ENCODE measurements at places on chromosomes 7 and 10.

DNA sequence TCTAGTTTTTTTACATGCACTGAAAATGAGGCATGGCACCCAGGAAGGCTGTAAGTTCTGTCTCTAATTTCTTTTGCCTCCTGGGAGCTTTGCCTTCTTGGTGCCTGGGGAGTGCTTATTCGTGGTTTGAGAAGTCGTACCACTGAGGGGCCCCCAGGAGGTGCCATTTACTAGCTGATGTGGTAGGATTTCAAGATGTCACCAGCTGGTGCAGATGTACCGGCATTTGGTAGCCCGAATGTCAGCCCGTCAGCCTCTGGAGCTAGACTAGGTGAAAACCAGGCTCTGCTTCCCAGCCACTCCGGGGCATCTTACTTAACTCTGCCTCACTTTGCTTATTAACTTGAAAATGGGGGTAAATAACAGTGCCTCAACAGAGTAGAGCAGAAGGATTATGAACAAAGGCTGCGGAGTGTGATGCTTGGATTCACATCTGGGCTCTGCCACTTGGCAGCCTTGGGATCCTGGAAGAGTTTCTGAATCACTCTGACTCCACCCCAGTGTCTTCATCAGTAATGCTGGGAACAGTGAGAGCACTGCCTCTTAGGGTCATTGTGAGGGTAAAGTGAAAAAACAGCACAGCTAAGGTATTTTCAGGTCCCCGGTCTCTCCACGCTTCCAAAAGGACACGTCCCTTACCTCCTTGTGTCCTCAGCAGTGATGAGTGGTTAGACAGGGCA is 31.4 kb upstream of the BTBD16 start:
- no peak for DNase-seq

DNA sequence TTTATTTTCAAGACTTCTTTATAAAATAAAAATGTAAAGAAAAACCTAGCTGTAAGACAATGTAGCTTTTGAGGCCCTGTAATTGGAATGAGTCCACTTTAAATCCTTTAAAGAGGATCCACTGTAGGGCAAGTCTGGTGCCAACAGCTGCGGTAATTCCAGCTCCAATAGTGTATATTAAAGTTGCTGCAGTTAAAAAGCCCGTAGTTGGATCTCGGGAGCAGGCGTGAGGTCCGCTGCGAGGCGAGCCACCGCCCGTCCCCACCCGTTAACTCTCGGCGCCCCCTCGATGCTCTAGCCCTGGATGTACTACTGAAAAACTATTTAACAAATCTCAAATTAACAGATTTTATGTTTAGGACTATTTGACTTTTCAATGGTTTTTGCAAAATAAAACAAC is 414.7 kb upstream of the SEMA3C start:
- DNase-seq, result no peak

DNA sequence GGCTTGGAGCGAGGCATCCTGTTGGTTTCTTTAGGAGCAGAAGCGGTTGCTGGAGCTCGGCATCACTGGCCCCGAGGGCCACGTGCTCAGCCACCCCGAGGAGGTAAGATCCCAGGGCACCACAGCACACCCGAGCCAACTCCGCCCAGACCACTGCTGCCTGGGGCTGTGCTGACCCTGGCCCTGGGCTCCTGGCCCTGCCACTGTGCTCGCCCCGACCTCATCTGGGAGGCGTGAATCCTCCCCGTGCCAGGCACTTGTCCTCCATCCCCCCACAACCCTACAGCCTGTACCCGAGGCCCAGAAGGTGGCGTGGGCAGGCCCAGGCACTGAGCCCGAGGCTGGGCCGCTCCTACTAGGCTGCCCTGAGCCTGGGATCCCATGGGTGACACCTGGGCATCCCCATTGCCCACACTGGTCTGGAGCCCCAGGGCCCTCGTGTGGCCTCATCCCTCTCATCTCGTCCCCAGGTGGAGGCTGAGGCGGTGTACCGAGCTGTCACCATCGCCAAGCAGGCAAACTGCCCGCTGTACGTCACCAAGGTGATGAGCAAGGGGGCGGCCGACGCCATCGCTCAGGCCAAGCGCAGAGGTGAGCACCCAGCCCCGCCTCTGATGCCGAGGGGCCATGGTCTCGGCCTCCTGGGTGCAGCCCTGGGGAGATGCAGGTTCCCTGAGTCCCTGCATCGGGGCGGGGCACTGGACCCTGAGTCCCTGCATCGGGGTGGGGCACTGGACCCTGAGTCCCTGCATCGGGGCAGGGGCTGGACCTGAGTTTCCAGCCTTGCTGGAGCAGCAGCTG is 11.8 kb downstream of the DPYSL4 start:
- no peak for DNase-seq

DNA sequence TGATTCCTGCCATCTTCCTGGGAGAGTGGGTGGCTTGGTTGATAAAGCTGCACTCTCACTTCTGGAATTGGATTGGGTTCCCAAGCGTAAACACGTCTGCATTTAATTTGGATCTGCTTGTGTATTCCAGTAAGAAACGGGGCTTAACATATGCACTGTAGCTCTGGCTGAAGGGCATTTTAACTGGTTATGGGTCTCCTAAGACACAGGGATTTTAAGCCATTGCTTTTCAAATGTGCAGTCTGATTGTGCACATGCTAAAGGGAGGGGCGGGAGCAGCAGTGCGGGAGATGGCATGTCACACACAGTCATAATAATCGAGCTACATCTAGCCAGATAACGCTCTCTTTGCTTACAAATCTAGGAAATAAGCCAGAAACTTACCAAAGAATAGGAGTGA is 247.3 kb upstream of the LYZL1 start:
- DNase-seq, result no peak

DNA sequence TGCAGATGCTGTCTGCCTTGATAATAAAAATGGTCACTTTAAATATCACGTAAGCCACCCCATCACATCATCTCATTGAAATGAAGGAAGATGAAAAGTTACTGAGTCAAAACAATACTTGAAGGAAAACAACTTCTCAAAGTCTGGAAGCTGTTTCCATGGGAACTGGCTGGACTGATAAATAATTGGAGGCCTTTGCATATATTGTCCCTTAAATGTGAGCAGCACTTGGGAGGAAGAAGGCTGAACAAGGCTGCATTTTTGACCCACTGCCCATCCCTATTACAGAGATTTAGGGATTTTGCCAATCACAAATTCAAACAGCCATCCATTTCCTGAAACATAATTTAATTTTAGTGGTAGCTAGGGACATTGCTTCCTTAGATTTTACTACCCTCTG is 18.2 kb upstream of the MAGI2 start:
- no peak for DNase-seq

DNA sequence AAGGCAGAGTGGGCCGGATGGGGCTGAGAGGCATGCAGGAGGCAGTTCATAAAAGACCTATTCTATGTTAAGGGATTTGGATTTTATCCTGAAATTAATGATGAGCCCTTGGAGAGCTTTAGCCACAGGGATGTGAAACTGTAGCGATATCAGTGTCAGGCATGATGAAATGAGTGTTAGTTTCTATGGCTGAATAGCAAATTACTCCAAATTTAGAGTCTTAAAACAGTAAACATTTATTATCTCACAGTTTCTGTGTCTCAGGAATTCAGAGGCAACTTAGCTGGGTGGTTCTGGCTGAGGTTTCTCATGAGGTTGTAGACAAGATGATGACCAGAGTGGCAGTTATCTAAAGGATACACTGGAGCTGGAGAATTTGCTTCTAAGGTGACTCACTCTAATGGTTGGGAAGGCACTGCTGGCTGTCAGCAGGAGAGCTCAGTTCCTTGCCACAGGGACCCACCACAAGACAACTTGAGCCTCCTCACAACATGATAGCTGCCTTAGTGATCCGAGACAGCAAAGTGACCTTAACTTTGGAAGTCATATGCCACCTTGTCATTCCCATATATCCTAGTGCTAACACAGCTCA is 36.7 kb upstream of the SFTPD start:
- no peak for DNase-seq

GRCh38 chr7:66921918-66922486 is 977 bp downstream of the TMEM248 start:
- DNase-seq, result peak; percentile 2

DNA sequence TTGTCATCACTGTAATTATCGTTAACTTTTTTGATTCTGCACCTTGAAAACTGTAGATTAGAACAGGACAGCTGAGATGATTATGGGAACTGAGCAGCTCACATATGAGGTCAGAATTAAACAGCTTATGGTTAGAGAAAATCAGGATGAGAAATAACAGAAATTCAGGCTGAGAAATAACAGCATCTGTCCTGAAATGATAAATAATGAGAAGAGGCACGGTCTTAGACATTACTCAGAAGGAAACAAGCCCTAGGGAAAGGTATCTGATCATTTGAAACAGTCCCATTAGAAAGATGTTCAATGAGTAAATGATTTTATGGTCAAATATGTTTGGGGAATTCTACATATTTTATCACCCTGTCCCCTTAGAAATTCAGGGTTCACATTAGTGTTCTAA is 65.6 kb upstream of the PCGF5 start:
- DNase-seq, result no peak

DNA sequence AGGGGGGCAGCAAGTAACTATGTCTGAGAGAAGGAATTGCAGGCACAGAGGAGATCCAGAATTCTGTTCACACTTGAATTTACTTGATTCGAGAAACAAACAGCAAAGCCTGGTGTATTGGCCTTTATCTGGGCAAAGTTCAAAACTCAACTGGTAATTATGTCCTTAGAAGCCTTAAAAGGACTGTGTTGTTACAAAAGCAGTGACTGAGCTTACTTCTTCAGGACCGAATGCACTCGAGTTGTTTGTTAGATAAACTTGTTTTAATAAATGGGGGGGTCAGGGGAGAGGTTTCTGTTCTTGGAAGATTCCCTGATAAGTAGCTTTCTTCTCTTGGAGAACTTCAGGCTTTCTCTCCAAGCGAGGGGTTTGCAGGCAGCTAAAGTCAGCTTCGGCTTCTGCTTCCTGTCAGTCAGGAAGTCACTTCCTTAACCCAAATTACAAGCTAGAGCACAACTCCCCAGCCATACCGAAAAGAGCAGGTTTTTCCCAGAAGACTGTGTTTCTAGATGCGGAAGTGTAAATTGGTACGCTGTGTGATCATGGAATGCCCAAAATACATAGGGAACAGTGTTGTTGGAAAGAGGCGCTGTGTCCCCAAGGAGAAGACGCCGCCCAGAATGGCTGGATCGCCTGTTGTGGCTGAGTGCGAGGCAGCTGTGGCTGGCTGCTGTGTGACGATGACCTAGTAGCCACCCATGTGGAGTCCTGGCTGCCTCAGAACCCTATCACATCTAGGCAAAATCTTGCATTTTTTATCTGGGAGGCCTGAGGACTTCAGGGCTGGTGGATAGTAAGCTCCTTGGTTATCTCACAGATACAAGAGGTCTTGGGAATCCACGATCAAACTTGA is 110.4 kb downstream of the TCF7L2 start:
- DNase-seq, result no peak

Measured in stimulated activated CD8-positive, alpha-beta memory T cell treated with anti-CD3 and anti-CD28 coated beads, Interleukin-12 subunit alpha, Interleukin-12 subunit beta, amount 100 ng/mL, for 4 hours (primary cell).